ENCODE measurements at places on chromosomes 11 and 22.

- DNase-seq: no peak
These were observed 31.7 kb upstream of the DRD2 start for GRCh38 chr11:113506893-113507292.

GRCh38 chr22:19387038-19387437, 44.5 kb downstream of the HIRA start:
- no peak for DNase-seq

- no peak for DNase-seq
These were observed 19.9 kb upstream of the FAT3 start for GRCh38 chr11:92204731-92205130.

- DNase-seq: no peak
These were observed 32.2 kb upstream of the BID start for GRCh38 chr22:17806437-17806836.

DNA sequence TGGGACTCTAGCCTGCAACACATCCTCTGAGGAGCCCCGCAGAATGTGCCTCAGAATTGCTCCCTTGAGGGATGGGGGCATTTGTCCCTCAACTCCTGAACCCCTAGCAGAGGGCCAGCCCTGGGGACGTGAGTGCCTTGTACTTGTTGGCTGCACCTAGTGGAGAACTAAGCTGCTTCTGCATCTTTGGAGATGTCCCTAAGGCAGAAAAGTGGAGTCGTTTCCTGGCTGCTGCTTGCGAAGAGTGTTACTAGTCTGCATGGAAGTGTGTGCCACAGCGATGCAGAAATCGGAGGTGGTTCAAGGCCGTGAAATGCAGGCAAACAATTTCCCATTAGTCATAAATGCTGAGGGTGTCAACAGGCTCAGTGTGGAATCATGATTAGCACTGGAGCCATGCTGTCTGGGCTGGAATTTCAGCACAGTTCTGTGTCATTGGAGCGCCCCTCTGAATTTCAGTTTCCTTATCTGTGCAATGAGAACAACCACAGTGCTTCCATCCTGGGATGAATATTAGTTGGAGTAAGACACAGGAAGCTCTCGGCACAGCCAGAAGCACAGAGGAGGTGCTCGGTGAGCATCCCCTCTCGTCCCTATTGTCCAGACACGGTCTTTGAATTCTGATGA, 56.5 kb downstream of the MIAT start:
- DNase-seq: no peak

DNA sequence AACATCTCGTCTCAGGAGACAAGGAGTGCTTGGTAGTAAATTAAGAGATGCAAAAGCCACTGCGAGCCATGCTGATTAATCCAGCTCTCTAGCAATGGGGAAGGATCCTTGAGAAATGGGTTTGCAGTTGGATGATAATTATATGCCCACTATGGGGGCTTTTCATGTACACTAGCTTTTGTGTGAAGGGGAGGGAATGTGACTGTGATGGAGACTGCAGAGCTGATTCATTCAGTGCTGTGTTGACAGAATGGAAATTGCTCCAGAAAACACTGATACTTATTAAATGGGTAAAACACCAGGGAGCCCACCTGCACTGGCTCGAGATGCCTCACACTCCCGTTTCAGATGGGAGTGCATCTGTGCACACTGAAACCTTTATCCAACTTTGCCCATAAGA, 37.0 kb upstream of the KIRREL3 start:
- DNase-seq: peak; percentile 72

DNA sequence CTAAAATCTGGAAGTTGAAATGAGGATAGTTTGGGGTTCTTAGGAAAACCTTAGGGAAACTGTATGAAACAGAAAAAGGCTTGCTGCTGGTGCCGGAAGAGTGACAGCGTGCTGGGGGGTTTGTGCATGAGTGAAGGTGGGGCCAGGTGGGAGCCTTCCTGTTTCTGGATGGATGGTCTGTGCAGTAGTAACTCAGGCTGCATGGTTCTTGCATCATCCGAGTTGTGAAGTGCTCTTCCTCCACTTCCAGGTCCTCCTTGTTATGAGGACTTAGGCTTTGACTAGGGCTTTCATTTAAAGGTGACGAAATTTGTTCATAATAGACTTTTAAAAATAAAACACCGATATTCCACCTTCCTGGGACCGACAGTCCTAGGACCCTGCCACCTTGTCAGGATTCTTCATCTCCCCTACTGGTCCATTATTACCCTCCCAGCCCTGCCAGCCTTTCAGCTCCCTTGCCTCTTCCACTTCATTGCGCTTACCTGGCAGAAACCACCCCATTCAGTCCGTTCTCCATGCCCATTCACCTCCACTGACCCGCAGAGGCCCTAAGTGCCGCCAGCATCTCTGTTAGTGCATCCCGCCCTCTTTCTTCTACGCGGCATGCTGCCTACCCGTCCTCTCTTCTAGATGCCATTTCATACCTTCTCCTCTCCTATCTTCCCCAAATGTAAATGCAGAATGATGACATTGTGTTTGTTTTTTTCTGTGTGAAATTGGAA, 47.3 kb downstream of the PPFIA1 start:
- DNase-seq: no peak
